ENCODE measurements at places on chromosomes 2 and 18.

DNA sequence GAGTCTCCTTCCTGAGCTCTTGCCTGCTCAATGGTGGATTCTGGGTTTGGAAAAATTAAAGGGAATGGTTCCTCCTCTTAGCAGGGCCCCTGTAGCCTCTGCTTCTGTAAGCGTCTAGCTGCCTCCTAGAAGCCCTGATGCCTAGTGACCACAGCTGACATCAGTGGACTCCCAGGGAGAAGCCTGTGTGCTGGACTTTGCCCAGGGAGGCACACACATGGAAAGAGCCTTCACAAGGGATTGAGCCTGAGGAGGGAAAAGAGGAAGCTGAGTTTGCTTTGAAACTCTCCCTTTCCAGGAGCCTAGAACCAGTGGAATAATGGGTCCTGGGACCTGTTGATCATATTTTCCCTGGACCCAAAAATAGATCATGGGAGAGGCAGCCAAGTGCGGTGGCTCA lies 1.4 kb upstream of the CFAP65 start:
- no peak for DNase-seq

DNA sequence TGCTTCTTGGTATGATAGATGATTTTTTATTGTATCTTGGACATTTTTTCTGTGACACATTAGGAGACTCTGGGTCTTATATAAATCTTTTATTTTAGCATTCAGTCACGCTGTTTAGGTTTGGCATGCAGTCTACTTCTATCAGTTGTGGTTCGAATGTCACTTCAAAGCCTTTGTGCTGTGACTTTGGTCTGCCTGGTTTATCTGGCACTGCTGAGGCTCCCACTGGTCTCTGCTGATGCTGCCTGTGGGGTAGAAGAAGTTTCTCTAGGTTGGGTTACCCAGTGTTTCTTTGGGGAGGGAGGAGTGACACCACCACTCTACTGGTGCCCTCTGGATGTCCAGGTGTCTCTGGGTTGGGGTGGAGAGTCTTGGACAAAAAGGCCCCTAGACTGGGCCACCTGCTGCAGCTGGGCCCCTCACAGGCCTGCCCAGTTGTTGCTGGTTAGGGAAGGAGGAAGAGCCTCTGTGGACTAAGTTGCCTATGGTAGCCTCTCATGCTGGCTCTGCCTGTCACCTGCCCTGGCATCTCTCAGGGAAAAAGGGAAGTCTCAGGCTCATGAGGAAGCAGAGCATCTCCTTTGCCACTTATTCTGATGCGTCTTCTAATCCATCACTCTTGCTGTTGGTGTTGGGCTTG lies 115.4 kb upstream of the HS6ST1 start:
- no peak for DNase-seq

DNA sequence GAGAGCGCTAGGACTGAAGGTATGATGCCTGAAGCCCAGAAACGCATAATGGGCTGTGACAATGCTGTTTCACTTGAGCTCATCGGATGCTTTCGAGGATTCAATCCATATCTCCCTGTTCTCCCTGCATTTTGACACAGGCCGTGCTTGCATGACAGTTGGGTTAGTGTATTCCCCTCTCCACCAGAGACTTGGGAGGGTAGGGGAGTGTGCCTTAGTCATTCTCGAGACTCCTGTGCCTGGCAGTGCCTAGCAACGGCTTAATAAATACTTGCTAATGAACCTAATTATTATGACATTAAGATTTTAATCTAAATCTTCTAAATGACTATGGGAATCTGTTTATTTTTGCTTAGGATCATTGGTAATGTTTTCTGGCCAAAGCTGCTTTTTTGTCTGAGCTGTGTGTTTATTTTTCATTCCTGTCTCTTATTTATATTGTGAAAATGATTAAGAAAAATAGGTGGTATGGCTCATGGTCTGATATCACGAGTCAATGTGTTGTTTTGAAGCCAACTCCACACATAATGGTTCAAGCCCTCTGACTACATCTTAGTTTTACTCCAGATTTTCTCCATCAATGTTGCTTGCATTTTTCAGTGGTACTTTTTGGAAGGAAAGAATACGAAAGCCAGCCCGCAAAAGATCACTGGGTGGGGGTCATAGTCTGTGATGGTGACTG lies 61.3 kb downstream of the NEDD4L start:
- DNase-seq: no peak

DNA sequence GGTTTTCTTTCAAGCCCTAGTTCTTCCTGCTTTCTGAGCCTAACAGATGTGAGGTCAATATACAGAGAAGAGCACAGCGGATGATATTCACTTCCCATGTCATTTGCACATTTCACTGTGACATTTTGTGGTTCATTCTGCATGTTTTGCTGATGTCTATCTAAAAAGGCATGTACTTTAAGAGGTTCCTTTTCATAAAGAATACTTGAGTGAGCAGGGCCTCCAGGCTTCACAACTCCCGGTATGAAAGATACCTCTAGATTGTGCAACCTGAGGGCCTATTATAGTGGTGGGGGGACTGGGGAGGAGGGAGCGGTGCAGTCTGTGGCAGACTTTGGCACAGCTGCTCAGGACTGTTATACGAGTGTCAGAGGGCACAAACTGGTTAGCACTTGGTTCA lies 54.6 kb downstream of the CPO start:
- DNase-seq: no peak

- DNase-seq: no peak
These were observed 37.7 kb downstream of the NETO1 start for GRCh38 chr18:72830109-72830508.

DNA sequence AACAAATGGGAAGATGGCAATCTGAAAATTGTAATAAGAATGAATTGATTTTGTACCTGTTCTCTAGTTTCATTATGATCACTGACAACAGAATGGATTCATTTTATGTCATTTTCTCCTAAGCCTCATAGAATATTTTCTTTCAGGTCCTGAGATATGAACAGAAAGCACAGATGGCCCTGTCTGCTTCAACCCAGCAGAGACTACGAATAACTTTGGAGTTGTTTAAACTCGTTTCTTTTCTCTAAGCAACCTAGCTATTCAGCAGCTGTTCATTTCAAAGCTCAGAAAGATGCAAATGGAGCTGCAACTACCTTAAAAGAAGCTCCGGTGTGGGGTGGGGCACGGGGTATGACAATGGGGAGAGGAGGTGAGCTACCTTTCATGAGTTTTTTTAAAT lies 124.9 kb downstream of the ALK start:
- DNase-seq: no peak

DNA sequence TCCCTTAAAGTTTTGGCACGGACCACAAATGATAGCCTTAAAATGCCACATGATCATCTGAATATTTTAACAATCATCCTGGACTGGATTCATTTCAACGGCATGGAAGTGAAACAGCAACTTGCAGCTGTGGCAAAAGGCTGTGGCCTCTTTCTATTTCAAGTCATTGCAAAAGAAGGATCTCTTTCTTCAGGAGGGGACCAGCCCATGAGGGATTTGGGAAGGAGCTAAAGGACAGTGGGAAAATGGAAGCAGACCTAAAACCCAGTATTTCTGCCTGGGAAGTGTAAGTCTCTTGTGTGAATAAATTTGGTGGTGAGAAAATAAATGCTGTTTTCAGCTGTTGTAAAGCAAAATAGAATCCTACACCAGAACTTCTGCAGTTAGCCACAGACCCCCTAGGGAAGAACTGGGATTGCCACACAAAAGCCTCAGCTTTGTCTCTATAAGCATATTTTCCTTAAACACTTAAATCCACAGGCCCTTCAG lies 107.3 kb upstream of the ZFP36L2 start:
- no peak for DNase-seq

DNA sequence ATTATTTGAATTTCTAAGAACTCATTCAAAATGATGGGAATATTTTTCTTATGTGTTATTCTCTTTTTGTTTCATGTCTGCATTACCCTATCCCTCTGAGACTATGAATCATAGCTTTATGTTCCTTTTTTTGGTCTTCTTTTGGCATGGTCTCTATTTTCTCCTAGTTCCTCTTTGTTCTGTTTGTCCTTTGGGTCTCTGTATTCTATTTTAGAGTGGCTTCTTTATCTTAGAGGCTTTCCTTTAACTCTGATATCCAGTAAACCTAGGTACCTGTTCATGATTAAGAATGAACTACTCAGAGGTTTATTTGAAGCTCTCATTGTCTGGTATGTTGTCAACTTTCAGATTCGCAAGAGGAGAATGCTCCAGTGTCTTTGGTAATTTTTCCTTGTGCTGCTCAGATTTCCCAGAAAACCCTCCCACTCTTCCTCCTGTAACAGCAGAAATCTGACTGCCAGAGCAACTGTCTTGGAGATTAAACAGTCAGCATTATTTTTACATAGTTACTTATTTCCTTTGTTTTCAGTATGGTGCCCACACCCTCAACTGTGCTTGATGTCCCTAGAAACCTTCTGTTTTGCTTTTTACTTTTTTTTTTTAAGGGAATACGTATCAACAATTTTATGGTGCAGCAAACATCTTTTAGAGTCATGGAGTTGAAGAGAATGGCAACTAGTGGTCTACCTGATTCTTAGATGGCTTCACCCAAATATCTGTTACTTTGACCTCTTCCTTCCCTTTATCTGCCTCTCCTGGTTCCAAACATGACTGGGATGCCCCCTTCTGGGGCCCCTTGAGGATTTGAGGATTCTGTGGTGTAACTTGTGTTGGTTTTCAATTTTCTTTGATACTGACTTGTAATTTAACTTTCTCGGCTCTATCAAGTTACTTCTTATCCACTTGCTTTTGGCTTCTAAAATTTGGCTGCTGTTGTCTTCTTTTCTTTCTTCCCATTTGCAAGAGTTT lies 92.0 kb downstream of the DPP10 start:
- no peak for DNase-seq

GRCh38 chr2:144511226-144511810 lies 8.6 kb downstream of the ZEB2 start:
- DNase-seq: no peak

GRCh38 chr18:61651880-61652268 lies 240.9 kb downstream of the RNF152 start:
- no peak for DNase-seq

GRCh38 chr2:150485871-150486538 lies 1.5 kb downstream of the RND3 start:
- no peak for DNase-seq

GRCh38 chr2:80002112-80002511 lies 302.4 kb downstream of the LRRTM1 start:
- DNase-seq: no peak

DNA sequence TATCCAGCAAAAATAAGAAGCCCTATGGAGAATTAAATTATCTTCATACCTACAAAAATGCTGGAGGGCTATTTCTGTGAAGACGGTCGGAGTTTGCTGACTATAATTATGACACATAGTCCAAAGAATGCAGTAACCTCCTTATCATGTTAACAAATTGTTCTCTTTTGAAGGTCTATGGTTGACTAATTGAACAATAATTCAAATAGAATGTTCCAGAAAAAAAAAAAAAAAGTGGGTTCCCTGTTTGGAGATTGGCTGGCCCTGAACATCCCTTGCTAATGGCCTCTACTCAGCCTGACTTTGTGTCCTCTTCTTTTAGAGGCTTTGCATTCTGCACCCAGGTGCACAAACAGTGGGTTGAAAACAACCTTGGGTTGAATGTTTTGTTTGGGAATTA lies 82.8 kb upstream of the CCBE1 start:
- no peak for DNase-seq

DNA sequence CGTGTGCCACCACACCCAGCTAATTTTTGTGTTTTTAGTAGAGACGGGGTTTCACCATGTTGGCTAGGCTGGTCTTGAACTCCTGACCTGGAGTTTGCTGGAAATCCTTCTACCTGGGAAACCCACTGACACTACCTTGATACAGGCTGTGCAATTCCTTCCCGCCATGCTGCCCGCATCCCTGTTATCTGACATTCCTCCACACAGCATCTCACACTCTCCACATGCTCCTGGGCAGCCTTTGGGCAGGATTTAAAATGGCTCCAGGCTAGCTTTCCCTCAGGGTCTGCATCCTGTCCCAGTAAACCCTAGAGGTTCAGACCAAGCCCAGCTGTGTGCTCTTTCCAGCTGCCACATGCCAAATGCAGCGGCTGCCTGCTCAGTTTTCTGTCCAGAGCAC lies 319.5 kb upstream of the CXCR4 start:
- DNase-seq: no peak

DNA sequence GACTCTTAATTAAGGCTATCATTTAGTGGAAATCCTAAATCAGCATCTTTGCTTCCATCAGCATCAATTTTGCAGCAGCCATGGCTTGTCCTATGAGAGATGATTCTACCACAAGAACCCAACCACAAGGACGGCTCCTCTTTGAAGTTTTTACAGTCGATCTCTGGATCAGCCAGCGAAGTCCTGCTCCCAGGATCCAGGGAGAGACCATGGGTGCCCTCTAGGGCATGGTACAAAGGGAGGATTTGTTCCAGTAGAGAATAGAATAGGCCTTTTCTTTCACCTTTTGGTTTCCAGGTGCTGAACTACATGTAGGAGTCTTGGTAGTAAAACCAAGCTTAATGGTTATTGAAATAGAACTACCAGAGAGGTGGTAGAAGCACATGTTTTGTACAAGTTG lies 52.7 kb downstream of the TMEM200C start:
- no peak for DNase-seq

- DNase-seq: no peak
These were observed 94.9 kb upstream of the PXDN start for GRCh38 chr2:1839066-1839756.

DNA sequence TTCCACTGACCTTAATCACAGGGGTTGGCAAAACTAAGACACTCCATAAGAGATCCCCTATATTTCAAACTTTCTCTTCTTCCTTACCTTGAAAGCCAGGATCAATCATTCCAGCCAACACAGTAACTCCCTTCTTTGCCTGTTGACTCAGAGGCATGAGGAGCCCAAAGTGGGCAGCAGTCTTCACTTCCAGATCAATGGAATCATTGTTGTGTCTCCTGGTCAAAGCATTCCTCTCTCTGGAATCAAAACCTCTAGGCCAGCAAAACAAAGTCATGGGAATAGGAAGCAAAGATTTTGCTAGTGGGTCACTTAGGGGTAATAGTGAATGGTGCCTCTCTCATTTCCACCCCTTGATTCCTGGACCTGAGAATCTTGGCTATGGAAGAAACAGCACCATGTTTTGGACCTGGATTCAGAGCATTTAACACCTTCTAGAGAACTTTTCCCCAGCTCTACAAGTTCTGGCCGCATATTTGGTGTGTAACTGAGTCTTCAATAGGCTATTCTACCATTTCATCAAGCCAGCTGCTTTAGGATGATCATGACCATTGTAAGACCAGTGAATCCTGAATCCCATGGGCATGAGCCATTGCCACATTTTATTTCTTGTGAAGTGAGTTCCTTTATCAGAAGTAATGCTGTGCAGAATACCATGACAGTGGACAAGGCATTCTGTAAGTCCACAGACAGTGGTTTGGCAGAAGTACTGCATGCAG lies 65.7 kb upstream of the SERPINE2 start:
- no peak for DNase-seq

- DNase-seq: no peak
These were observed 4.1 kb upstream of the MAT2A start for GRCh38 chr2:85534881-85535280.

DNA sequence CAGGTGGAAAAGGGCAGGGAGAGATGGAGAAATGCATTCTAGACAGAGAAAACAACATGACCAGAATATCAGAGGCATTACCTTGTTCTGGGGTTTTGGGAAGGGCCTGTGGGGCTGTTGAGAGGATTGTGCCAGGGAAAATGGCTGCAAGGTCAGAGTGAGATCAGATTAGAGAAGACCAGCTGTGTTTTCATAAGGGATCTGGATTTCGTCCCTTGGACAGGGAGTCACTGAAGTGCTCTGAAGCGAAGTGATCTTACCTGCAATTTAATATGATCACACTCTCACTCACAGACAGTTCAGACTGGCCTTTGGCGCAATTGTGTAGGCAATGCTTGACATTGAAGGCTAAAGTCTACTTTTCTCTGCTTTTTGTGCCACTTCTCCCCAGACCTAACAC lies 20.3 kb upstream of the REG3G start:
- DNase-seq: no peak

GRCh38 chr2:104848526-104848925 lies 5.4 kb upstream of the POU3F3 start:
- no peak for DNase-seq

- DNase-seq: no peak
These were observed 64.8 kb upstream of the STK39 start for GRCh38 chr2:168312036-168312822.

Measured in cortex of kidney (tissue), 1 donor.